Right atrium auricular region (tissue), 2 donors: ENCODE measurements at places on chromosomes 3 and 15. TPM values are rescaled to one million over a fixed set of nuclear protein-coding genes. Genes with fewer than 3 reads are reported as not detected.

GRCh38 chr3:170358042-170359010 is 811 bp downstream of the SKIL start:
- no peaks in the 10 kb centered on the region for H3K27me3 ChIP-seq
- H3K4me3 ChIP-seq: peak overlapping the region; percentile 99
- DNase-seq: peak; percentile 91
- peaks cover 7% of the 10 kb centered on the region for H3K36me3 ChIP-seq

CAPN3 gene
- total RNA-seq: 8.6 TPM

GRCh38 chr3:32194653-32195052 is 43.8 kb upstream of the CMTM8 start:
- no peak for DNase-seq
- no peaks in the 10 kb centered on the region for H3K36me3 ChIP-seq
- H3K27ac ChIP-seq: no peak overlapping the region
- peaks cover 4% of the 10 kb centered on the region for H3K4me1 ChIP-seq
- H3K27me3 ChIP-seq: no peaks in the 10 kb centered on the region
- no peak overlapping the region for H3K4me3 ChIP-seq

DNA sequence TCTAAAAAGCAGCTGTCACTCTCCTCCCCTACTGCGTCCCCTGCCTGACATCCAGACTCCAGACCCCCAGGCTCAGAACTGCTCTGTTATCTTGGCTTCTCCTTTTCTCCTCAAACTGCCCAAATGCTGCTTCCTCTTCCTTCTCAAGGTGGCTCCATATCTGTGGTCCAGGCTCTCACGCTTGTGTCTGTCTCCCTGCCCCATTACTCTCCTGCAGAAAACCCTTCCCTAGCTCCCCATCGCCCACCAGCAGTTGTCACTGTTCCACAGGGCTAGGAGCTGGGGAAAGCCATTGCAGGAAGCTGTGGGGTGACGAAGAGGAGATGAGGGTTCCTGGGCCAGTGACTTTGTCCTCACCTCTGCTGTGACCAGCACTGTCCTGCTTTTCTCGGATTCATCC is 30.7 kb upstream of the CGNL1 start:
- H3K36me3 ChIP-seq: no peaks in the 10 kb centered on the region
- no peak overlapping the region for H3K4me3 ChIP-seq
- no peaks in the 10 kb centered on the region for H3K4me1 ChIP-seq
- no peaks in the 10 kb centered on the region for H3K27me3 ChIP-seq
- no peak for DNase-seq
- no peak overlapping the region for H3K27ac ChIP-seq

GPR156 gene
- total RNA-seq: 0.74 TPM

GOLGA6C gene
- total RNA-seq: not detected

GRCh38 chr15:39287322-39288195 is 293.3 kb upstream of the THBS1 start:
- no peak overlapping the region for H3K27ac ChIP-seq
- no peaks in the 10 kb centered on the region for H3K27me3 ChIP-seq
- H3K4me1 ChIP-seq: no peaks in the 10 kb centered on the region
- no peak for DNase-seq
- no peaks in the 10 kb centered on the region for H3K36me3 ChIP-seq
- H3K4me3 ChIP-seq: no peak overlapping the region

GRCh38 chr3:15099364-15100098 is 583 bp upstream of the RBSN start:
- H3K36me3 ChIP-seq: peaks cover 19% of the 10 kb centered on the region
- H3K27ac ChIP-seq: peak overlapping the region; percentile 89

DNA sequence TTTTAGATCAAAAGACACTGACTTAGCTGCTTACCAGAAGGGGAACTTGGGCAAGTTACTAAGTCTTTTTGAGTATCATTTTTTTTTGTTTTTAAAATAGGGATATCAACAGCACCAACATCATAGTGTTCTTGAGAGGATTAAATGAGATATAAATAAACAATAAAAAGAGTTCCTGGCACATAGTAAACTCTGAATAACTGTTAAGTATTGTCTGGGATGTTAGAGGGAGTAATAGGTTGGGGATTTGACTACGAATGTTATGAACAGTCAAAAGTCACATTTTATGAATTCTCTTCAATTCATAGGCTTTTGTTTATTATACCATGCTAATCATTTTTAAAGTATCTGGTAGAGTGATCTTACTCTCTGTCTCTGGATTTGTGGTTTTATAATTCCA is 37.8 kb upstream of the FAH start:
- peaks cover 15% of the 10 kb centered on the region for H3K4me1 ChIP-seq
- H3K4me3 ChIP-seq: no peak overlapping the region
- H3K27ac ChIP-seq: no peak overlapping the region
- no peaks in the 10 kb centered on the region for H3K36me3 ChIP-seq

GRCh38 chr3:85979034-85979433 is 1011.9 kb downstream of the VGLL3 start:
- H3K4me3 ChIP-seq: no peak overlapping the region
- no peak overlapping the region for H3K27ac ChIP-seq
- H3K27me3 ChIP-seq: no peaks in the 10 kb centered on the region
- DNase-seq: no peak

- no peak overlapping the region for H3K27ac ChIP-seq
- no peak for DNase-seq
- no peaks in the 10 kb centered on the region for H3K27me3 ChIP-seq
- H3K36me3 ChIP-seq: peaks cover 17% of the 10 kb centered on the region
- no peaks in the 10 kb centered on the region for H3K4me1 ChIP-seq
Measured at GRCh38 chr3:142165194-142165593, 15.8 kb upstream of the TFDP2 start.

PDZRN3 gene
- 66.8 TPM for total RNA-seq

LRTM1 gene
- total RNA-seq: not detected

LYSMD2 gene
- 8.5 TPM for total RNA-seq

ANKRD34C gene
- 0.20 TPM for total RNA-seq

DNA sequence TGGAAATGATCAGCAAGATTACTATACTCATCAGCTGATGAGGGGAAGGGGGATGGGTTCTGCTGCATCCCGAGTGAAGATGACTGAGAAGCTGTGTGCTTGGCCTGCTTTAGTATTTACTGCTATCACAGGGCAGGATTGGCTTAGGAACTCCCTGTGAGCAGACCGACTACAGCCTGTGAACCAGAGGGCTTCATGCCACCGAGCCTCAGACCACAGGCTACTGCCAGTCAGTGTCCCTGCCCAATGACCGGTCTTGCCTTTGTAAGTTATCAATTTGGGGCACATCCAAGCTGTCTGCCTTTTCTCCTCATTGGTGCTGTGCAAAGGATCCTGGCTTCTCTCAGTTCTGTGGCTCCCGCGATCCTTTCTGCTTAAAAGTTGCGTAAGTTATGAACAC is 71.5 kb downstream of the PDCD6IP start:
- H3K36me3 ChIP-seq: peaks cover 24% of the 10 kb centered on the region
- no peak for DNase-seq
- H3K27me3 ChIP-seq: no peaks in the 10 kb centered on the region

NECTIN3 gene
- total RNA-seq: 8.8 TPM

- no peaks in the 10 kb centered on the region for H3K27me3 ChIP-seq
- H3K27ac ChIP-seq: no peak overlapping the region
- no peaks in the 10 kb centered on the region for H3K36me3 ChIP-seq
- H3K4me1 ChIP-seq: no peaks in the 10 kb centered on the region
- no peak overlapping the region for H3K4me3 ChIP-seq
Measured at GRCh38 chr3:118573912-118574311, 460.7 kb downstream of the IGSF11 start.

- no peaks in the 10 kb centered on the region for H3K27me3 ChIP-seq
- DNase-seq: no peak
- no peak overlapping the region for H3K4me3 ChIP-seq
- no peaks in the 10 kb centered on the region for H3K36me3 ChIP-seq
- peak overlapping the region; percentile 16 for H3K27ac ChIP-seq
Measured at GRCh38 chr15:75031848-75032247, 8.5 kb downstream of the PPCDC start.

P3H2 gene
- total RNA-seq: 5.4 TPM

DNA sequence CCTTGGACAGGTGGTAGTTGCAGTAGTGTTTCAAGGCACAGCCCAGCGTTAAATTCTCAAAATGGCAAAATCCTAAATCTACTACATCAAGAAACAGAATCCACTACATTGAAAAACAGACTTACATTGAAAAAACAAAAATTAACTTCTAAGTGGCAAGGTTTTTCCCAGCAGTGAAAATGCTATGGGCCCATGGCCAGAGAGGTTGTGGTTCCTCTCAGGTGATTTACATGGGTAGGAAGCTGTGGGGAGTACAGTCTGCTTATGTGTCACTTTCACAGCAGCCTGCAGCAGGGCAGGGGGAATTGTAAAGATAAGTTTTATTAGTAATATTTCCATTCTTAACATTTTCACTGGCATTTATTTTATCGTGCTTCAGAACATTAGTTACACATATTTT is 24.9 kb downstream of the TTC14 start:
- DNase-seq: no peak
- no peak overlapping the region for H3K4me3 ChIP-seq
- H3K4me1 ChIP-seq: no peaks in the 10 kb centered on the region

SCN11A gene
- 0.08 TPM for total RNA-seq

DNA sequence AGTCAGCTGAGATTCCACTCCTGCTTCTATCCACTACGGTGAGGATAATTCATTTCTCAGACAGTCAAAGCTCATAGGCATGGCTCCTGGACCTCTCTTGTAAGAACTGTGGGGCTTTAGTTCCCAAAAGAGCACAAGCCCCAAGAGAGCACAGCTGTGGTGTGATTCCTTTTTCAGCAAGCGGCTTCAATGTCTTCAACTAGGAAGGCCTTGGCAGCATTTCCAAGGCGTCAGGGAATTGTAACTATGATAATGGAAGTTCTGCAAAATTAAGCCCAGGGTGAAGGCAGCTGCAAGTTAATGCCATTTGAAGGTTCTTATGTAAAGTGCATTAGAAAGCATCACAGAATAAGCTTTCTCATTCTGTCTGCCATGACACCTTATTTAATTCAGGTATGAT is 657.1 kb downstream of the GRM7 start:
- no peak for DNase-seq
- H3K27me3 ChIP-seq: no peaks in the 10 kb centered on the region
- no peaks in the 10 kb centered on the region for H3K36me3 ChIP-seq

COL8A1 gene
- 53.8 TPM for total RNA-seq

SCAANT1 gene
- not detected for total RNA-seq

- no peaks in the 10 kb centered on the region for H3K27me3 ChIP-seq
- no peaks in the 10 kb centered on the region for H3K36me3 ChIP-seq
- no peak overlapping the region for H3K4me3 ChIP-seq
- no peak overlapping the region for H3K27ac ChIP-seq
- no peak for DNase-seq
Measured at GRCh38 chr3:187997490-187997889, 156.5 kb upstream of the LPP start.

SNX22 gene
- 12.4 TPM for total RNA-seq

FANCD2 gene
- 1.7 TPM for total RNA-seq

PLSCR5 gene
- not detected for total RNA-seq

HIGD2B gene
- not detected for total RNA-seq

DNA sequence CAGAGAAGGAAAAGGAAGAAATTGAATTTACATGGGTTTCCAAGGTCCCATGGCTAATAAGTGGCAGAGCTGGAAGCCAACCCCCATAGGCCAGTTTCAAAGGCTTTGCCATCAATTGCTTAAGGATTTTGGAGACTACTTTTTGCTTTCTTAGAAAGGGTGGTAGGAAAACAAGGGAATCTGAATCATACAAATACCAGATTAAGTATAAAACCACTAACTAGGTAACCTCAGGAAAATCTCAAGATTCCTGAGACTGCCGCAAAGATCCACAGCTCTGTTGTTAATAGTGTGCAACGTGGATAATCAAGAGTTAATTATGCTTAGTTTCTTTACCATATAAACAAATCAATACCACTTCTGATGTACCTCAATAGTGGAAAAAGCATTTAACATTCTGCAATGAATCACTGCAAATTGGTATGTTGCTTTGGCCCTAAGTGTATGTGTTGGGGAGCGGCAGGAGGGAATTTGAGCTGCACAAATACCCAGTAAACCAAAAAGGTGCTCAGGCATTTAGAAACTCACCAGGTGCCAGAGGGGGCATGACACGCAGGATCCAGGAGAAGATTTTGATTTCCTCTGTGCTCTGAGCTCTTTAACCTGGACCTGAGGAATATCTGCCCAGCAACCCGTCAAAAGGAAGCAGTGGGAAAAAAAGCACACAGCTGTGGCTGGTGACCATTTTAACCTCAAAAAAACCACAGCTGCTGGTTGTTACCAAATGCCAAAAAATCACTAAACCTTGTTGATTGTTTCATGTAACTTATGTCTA is 22.0 kb downstream of the AADAC start:
- DNase-seq: no peak
- H3K4me3 ChIP-seq: no peak overlapping the region
- no peak overlapping the region for H3K27ac ChIP-seq

SLC22A14 gene
- total RNA-seq: not detected

GRCh38 chr3:42736081-42736480 is 33.5 kb upstream of the HHATL start:
- H3K36me3 ChIP-seq: no peaks in the 10 kb centered on the region
- DNase-seq: peak; percentile 52
- no peak overlapping the region for H3K4me3 ChIP-seq
- H3K4me1 ChIP-seq: no peaks in the 10 kb centered on the region
- H3K27ac ChIP-seq: peak overlapping the region; percentile 84

- DNase-seq: no peak
- H3K27ac ChIP-seq: no peak overlapping the region
- no peak overlapping the region for H3K4me3 ChIP-seq
- H3K27me3 ChIP-seq: no peaks in the 10 kb centered on the region
- H3K36me3 ChIP-seq: no peaks in the 10 kb centered on the region
Measured at GRCh38 chr3:47228088-47228487, 54.5 kb downstream of the KIF9 start.

DNA sequence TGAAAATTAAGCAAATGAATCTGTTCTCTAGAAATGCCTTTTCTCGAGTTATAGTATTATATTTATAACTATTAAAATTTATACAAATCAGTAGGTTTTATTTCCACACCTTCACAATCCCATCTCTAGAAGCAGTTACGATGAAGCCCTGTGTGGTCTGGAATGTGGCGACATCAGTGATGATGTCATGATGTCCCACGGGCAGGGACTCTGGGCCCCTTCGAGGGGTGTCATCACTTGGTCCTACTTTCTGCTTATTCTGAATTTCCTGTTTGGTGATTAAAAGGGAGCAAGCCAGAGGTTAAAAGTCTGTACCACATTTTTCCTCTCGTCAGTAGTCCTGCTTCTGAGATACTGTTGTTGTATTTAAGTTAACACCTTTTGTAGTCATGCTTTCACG is 67.4 kb downstream of the PIK3R4 start:
- peaks cover 44% of the 10 kb centered on the region for H3K36me3 ChIP-seq
- H3K4me1 ChIP-seq: no peaks in the 10 kb centered on the region
- H3K27ac ChIP-seq: no peak overlapping the region
- no peaks in the 10 kb centered on the region for H3K27me3 ChIP-seq
- DNase-seq: no peak

GDPGP1 gene
- 16.1 TPM for total RNA-seq

DNA sequence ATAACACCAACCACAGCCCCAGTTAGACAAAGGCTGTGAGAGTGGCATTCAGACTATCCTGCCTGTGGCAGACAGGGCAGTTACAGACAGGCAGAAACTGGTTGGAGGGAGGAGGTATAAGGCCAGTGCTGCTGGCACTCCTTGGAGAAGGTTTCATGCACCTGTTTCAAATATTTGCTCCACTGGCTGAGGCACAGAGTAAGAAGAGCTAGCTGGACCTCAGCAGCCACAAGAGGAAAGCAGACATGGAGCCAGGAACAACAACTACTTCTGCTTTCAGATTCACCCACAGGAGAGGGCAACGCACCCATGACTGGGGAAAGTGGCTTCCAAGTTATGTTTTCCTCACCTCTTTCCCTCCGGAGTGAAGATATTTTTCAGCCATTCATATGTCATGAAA is 11.5 kb upstream of the PRKAR2A start:
- no peak overlapping the region for H3K27ac ChIP-seq
- H3K4me3 ChIP-seq: no peak overlapping the region
- no peaks in the 10 kb centered on the region for H3K4me1 ChIP-seq
- no peaks in the 10 kb centered on the region for H3K27me3 ChIP-seq

CLSTN2 gene
- 13.6 TPM for total RNA-seq

LYZL4 gene
- total RNA-seq: not detected

ZNF80 gene
- total RNA-seq: not detected

TMEM45A gene
- total RNA-seq: 14.3 TPM
